ENCODE measurements at places on chromosomes 6 and 20. TPM values are rescaled to one million over a fixed set of nuclear protein-coding genes. Genes with fewer than 3 reads are reported as not detected.

Gene DCBLD1
- total RNA-seq: 57.9 TPM

Gene SIRPB2
- not detected for total RNA-seq

Gene APOM
- 0.28 TPM for total RNA-seq

Gene SUN5
- total RNA-seq: not detected

Gene RAET1E
- not detected for total RNA-seq

Gene MYLK2
- under 0.01 TPM for total RNA-seq

Gene APCDD1L
- total RNA-seq: 7.3 TPM

Gene MYB
- 0.28 TPM for total RNA-seq

Gene B3GALT4
- total RNA-seq: 2.5 TPM

Gene EPB41L1
- 11.1 TPM for total RNA-seq

Gene C6orf141
- not detected for total RNA-seq

Gene TPD52L1
- total RNA-seq: 7.5 TPM

Gene PPP1R18
- 46.8 TPM for total RNA-seq

Gene LY6G6D
- total RNA-seq: not detected

Gene KPNA5
- total RNA-seq: 10.7 TPM

Gene COL20A1
- under 0.01 TPM for total RNA-seq

Gene STAU1
- 32.4 TPM for total RNA-seq

Gene PPP1R3G
- 8.7 TPM for total RNA-seq

Gene TMEM74B
- total RNA-seq: not detected

Gene TRIM40
- not detected for total RNA-seq

Gene ADAM33
- total RNA-seq: 1.2 TPM

Gene CNKSR3
- total RNA-seq: 2.7 TPM

Gene PTGIS
- total RNA-seq: 191 TPM

Gene EDN3
- total RNA-seq: not detected

Gene PRICKLE4
- total RNA-seq: 0.19 TPM

Gene MAN1A1
- 120 TPM for total RNA-seq

Gene HLA-DPA1
- total RNA-seq: 1.9 TPM

Gene ERGIC3
- total RNA-seq: 765 TPM

Gene GPSM3
- 1.5 TPM for total RNA-seq

Gene PLG
- not detected for total RNA-seq

Gene NRN1
- total RNA-seq: under 0.01 TPM

All from regular cardiac myocyte (primary cell).